Esophagus squamous epithelium (tissue), 5 donors: ENCODE measurements at places on chromosomes 12 and 14.

DNA sequence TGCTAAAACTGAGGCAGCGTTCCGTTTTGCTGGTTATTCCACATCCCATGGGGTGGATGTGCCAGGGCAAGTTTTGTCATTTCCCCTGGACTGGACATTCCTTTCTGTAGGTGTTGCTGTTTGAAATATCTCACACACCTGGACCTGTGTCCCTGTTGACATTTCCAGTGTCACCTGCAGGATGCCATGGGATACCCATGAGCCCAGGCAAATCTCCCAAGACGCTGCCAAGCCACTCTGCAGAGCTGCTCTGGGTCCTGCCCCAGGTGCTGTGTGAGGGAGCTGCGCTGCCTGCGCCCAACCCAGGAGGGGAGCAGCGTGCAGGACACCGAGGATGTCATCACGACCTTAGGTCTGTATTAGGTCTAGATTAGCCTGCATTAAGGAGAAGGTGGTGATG, 5.2 kb upstream of the PACS2 start:
- DNase-seq: no peak

- DNase-seq: no peak
These were observed 235.2 kb downstream of the CACNA1C start for GRCh38 chr12:2288001-2288400.

DNA sequence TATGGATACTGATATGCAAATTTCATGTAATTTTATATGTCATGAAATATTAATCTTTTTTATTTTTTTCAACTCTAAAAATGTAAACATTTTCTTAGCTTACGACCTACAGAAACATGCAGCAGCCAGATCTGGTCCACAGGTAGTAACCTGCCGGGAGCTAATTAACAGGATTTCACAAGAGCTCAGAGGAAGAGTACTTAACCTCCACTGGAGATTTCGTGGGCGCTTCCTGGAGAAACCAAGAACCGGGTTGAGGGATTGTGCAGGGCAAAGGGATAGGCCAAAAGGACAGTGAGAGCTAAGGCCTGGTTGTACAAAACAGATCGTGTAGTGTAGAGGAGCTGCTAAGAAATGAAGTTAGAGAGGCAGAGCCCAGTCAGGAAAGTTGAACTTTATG, 315.7 kb downstream of the PAWR start:
- no peak for DNase-seq

DNA sequence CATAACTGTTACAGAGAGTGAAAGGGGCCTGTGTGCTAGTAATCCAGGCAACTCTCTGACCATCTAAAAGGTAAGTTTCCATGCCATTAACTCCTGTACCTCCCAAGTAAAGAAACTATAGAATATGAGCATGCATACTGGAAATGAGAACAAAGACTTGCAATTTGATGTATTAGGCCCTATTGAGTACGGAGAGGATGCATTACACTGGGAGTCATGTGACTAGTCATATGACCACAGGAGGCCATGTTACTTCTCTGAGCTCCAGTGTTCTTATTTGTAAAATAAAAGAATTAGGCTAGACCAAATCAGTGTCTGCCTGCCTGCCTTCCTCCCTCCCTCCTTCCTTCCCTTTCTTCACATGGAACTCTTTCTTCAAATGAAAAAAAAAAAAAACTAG, 440.1 kb upstream of the CCDC196 start:
- DNase-seq: no peak

DNA sequence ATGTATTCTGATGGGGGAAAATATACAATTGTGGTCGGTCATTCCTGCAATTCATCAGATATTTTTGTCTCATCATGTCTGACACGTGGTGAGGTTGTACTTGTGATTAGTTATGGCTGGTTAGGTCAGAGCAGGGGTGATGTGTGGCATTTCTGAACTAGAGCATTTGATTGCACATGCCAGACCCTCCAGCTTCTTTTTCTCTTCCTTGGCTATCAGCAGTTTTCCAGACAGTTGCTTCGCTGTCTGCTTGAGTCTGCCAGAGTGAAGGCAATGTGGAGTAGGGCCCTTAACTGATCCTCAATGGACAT, 25.9 kb downstream of the TMEM117 start:
- DNase-seq: no peak

GRCh38 chr14:60650373-60650961, 1.2 kb upstream of the SIX1 start:
- DNase-seq: no peak

GRCh38 chr12:11780521-11781101, 131.1 kb downstream of the ETV6 start:
- no peak for DNase-seq

DNA sequence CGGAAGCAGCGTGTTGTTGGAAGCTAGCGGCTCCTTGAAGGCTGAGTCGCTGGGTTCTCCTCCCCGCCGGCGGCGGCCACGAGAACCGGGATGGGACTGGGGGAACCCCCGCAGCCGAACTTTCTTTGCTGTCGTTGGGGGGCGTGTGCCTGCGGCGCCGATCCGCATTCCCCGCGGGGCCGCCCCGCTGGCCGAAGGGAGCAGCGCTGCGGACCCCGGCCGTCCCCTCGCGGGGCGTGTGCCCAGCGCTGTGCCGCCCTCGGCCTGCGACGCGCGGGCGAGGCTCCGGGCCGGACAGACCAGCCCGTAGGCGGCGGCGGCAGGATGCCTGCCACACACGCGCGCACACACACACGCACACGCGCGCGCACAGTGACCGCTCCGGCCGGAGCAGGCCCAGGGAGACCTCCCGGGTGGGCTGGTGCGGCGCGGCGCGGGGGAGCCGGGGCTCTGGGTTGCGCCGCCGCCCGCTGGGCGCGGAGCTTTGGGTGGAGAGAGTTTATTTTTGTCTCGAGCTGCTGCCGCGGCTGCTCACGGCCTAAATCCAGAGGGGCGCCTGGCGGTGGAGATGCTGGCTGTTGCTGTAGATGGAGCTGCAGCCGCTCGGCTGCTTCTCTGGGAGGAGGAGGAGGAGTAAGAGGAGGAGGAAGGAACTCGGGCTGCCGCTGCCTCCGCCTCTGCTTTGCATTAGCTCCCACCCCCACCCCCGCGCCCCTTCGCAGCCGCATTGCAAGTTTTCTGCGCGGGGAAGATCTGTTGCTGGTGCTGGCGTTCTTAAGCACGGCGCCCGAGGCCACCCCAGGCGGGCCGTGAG, at the start of gene SAMD4A:
SAMD4A (plus strand) TSS at position 719 of the 814 bp plus-strand sequence. CDS start 789 bp downstream, outside the sequence.
- peak; percentile 39 for DNase-seq

DNA sequence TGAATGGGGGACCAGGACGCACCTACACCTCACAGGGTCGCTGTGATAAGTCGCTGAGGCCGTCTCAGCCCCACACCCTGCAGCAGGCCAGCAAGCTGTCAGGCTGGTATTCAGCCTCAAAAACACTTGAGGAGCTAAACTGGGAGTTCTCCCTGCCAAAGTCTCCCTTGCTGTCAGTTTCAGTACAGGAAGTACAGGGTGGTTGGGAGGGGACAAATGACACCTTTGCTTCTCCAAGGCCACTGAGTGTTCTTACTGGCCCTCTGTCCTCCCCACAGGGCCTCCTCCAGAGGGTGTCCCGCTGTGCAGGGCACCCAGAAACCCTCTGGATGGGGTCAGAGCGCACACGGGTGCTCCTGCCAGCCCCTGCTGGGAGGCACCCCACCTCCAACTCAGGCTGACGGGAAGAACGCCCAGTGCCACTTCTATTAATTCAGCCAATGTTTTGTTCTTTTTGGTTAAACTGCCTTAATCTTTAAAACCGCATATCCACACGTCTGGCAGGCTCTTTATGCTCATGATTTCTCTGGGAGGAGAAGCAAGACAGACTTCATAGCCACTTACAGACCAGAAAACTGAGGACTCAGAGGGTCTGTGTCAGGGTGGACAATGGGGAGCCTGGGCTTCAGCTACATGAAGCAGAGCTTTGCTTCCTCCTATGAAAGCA, 75.9 kb downstream of the ITPK1 start:
- DNase-seq: no peak

- DNase-seq: no peak
These were observed 287.0 kb downstream of the RERGL start for GRCh38 chr12:17802657-17803641.

GRCh38 chr14:81396113-81396512, 4.0 kb downstream of the STON2 start:
- DNase-seq: no peak

DNA sequence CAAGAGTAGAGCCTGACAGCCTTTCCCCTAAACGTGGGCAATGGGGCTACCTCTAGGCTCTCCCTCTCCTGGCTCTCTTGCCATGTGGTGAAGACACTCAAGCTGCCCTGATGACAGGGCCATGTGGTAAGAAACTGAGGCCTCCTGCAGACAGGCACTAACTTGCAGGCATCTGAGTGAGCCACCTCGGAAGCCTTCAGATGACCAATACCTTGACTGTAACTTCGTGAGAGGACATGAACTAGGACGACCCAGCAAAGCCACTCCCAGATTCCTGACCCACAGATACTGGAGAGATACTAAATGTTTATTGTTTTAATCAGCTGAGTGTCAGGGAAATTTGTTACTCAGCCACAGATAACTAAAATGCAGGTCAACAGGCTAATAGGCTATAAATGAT, 96.4 kb downstream of the EFCAB11 start:
- DNase-seq: no peak

DNA sequence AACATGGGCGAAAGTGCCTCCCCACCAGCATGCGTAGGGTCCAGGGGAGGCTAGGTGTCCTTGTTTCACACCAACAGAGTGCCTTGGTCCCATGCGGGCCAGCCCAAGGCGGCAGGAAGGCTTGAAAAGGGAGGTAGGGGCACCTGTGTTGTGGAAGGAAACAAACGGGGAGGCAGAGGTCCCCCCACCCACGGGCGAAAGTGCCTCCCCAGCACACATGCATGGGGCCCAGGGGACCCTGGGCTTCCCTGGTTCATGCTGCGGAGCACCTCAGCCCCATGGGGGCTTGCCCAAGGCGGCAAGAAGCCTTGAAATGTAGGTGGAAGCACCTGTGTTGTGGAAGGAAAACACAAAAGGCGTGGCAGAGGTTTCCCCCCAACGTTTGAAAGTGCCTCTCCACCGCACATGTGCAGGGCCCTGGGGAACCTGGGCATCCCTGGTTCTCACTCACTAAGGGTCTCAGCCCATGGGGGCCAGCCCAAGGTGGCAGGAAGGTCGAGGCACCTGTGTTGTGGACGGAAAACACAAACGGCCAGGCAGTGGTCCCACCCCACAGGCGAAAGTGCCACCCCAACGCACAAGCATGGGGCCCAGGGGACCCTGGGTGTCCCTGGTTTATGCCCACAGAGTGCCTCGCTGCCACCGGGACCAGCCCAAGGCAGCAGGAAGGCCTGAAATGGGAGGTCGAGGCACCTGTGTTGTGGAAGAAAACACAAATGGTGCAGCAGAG, 374.7 kb downstream of the ALG10 start:
- DNase-seq: no peak

DNA sequence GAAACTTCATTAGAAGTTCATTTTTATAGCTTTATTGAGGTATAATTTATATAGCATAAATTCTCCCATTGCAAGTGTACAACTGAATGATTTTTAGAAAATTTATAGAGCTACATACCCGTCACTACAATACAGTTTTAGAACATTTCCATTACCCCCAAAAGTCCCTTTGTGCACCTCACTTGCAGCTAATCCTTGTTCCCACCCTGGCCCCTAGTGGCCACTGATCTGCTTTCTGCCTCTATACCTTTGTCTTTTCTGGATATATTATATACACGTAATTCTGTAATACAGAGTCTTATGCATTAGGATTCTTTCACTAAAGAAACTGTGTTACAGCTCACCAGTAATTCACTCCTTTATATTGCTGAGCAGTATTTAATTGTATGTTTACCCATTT, 145.1 kb upstream of the DIO2 start:
- no peak for DNase-seq

DNA sequence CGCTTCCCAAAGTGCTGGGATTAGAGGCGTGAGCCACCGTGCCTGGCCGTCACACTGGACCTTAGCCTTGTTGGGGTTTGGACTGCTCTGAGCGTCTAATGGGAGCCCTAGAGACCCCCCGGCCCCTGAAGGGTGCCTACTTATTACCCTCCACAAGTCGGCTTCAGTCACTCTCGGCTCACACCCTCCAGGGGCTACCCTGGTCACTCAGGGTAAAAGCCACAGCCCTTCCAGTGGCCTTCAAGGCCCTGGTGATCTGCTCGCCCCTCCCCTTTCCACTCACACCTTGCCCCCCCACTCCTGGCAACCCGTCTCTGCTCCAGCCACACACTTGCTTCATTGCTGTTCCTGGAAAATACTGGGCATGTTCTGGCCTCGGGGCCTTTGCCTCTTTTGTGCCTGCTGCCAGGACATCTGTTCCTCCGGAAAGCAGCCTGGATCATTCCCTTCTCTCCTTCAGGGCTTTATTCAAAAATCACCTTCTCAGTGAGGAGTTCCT, 3.6 kb upstream of the MORN3 start:
- no peak for DNase-seq

- DNase-seq: no peak
These were observed 7.7 kb downstream of the RACGAP1 start for GRCh38 chr12:50017641-50018040.

DNA sequence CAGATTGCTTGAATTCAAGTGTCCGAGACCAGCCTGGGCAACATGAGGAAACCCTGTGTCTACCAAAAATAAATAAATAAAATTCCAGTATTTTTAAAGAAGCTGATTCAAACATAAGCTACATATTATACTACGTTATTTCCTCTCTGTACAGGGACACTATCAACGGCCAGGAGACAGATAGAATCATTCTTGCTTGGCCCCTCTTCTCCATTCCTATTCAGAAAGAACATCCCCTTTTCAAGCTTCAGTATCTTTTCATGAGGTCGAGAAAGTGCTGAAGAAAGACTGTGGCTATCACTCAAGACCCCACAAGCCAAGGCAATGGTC, 314 bp upstream of the DHRS7 start:
- no peak for DNase-seq

DNA sequence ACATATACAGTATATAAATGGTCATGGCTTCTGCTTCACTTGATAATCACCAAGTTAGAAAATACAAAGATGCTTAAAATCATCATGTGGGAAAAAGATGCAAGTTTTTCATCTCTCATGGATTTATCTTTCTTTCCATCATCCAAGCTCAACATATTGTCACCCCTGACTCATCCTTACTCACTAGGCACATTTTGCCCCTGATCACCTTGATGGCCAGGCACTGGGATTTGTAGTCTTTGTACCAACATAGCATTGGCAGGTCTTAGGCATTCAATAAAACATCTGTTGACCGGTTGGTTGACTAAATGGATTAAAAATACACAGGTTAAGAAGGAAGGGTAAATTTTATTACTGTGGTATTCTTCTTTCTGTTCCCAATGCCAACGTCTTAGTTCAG, 28.1 kb downstream of the KLHDC2 start:
- no peak for DNase-seq

- DNase-seq: no peak
These were observed 128.5 kb upstream of the ATF1 start for GRCh38 chr12:50635364-50635763.

DNA sequence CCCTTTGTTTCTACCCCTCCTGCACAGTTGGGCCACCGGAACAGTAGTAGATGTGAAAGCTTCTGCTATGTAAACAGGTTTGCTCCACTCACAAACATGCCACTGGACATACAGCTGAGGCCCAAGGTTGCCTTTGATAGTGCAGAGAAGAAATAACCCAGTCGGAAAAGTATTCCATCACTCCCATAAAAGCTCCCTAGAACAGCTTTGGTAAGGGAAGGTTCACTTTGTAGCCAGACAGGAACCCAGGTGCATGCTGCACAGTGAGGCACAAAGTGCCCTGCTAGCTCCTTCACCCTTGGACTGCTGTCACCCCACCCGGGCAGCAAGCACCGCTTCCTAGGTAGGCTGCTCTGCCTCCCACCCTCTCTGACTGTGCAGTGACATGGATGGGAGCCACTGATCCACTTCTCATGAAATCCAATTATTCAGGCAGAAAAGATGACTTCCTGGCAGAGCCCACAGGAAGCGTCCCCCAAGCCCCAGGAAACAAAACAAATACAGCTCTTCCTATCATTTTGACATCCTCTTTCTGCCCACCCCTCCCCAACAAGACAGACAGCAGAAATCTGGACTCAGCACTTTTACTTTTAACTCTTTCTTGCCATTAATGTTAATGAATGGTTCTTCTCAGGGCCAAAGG, 100.2 kb downstream of the SRGAP1 start:
- no peak for DNase-seq
